ENCODE measurements at places on chromosomes 1 and 21.

- no peak for DNase-seq
These were observed 9.4 kb downstream of the PEA15 start for GRCh38 chr1:160214481-160215140.

DNA sequence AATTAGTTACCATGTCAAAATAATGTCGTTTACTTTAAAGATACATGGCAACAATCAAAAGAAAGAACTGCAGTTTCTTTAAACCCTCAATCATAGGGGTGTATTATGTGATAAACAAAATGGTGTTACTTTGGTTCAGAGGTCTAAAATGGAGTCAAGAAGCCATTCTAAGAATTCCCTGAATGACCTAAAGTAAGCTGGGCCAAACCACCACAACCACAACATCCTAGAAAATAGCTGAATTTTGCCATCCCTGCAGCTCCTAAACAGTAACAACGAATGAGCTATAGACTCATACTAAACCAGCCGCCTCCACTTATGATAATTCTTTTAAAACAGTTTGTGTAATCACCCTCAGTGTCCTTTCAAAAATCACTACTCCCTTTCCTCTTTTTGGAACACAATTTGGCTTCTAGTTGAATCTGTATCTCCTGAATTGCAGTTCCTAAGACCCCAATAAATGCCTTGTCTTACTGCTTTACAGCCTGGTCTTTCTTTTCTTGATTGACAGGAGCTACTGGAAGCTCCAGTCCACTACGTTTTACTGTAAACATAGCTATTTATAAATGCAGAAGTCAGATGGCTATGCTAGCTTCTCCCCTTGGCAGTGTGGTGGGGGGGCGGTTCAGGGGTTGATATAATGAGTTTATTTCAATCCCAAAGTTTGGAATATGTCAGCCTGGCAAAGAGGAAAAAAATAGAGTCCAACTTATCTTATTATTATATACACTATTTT is 84.3 kb downstream of the PLPPR4 start:
- DNase-seq: no peak

DNA sequence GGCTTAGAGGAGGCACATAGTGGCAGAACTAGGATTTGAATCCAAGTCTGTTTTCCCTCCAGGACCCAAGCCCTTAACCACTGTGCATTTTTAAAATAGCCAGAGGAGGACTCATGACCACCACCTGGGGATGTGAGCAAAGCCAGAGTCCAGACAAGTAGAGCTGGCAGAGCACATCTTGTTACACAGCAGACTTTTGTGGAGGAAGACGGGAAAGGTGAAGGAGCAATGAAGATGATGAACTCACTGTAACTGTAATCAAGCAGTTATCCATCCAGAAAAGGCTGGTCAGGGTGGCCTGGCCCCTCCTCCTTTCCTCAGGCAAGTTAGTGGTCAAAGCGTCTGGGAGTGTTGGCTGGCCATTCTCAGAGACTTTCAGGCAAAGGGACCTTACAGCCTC is 50.9 kb downstream of the SLC44A3 start:
- no peak for DNase-seq

- no peak for DNase-seq
These were observed 6.9 kb upstream of the F13B start for GRCh38 chr1:197073978-197074377.
